ENCODE measurements at places on chromosomes 4 and X.

- no peak for DNase-seq
Observed at GRCh38 chr4:53195815-53196661, 169.8 kb downstream of the SCFD2 start.

DNA sequence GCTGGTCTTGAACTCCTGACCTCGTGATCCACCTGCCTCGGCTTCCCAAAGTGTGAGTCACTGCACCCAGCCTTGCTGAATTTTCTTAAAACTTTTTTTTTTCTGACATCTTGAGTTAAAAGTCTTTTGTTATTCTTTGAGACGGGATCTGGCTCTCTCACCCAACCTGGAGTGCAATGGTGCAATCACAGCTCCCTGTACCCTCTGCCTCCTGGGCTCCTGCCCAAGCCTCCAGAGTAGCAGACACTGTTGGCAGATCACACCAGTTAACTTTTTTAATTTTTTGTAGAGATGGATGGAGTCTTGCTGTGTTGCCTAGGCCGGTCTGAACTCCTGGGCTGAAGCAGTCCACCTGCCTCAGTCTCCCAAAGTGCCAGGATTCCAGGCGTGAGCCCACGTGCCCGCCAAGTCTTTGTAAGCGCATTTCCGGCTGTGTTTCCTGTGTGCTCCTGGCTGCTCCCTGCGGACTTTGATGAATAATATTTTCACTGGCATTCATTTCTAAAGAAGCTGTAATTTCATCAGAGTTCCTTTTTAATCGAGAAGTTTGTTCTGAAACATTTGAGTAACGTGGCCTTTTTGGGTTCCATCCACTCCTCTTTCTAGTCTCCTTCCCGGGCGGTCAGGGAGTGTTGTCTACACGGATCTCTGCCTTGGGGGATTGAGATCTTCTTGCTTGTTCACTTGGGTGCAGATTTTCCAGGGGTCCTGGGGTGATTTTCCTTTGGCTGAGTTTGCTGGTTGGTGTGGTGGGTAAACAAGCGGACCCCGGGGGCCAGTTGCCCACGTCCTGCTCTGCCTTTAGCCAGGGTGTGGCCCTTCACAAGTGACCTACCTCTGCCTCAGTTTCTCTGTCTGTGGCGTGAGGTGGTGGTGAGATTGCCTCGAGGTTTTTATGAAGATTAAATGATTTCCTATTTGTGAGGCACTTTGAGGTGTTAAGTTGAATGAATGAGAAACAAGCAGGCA is 44.4 kb downstream of the PCGF3 start:
- DNase-seq, result peak; percentile 64

DNA sequence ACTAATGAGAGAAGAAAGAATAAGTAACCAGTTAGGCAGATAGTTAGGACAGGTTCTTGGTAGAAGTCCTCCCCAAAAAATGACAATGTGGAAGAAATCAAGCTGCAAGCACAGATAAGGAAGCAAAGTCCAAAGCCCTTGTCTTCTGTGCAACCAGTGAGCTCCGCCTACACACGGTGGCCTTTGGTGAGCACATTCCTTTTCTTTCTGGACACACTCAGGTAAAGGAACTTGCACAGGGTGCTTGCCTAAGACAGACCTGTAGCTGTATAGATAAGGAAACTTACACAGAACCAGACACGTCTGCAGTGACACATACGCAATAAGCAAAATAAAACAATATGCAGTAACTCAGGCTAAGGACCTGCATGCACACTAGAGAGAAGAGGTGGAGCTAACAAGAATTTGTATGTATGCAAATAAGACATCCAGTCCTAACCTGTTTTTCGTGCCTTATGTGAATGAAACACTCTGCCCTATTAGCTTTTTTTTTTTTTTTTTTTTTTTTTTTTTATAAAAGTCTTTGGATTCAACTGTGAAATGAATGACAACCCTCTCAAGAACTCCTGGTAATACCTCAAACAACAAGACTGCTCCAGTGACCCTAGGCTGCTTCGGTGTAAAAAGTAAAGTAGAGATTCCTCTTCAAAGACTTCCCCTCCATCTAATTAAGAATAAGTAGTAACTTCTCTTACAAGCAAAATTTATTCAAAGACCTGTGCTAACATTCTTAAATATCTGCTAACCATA is 48.8 kb downstream of the UGT2B10 start:
- DNase-seq, result no peak

GRCh38 chr4:39486221-39486804 is 27.5 kb downstream of the LIAS start:
- DNase-seq, result no peak

DNA sequence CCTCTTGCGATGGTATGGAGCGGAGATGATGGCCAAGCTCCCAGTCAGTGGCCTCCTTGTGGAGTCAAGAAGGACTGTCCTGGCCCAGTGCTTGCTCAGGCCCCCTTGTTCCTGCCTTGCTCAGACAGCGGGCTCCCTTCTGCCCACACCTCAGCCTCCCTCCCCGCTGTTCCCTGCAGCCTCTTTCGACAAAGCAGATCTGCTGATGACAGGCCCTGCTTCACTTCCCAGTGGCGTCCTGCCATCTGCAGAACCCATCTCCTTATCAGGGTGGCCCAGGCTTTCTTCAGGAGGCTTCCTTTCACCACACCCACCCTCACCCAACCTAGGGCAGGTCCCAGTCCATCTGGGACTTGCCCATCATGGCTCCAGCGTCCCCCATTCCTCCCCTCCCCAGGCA is 80.0 kb downstream of the CLDN34 start:
- DNase-seq, result no peak

GRCh38 chr4:186861317-186861716 is 137.7 kb upstream of the FAT1 start:
- no peak for DNase-seq

DNA sequence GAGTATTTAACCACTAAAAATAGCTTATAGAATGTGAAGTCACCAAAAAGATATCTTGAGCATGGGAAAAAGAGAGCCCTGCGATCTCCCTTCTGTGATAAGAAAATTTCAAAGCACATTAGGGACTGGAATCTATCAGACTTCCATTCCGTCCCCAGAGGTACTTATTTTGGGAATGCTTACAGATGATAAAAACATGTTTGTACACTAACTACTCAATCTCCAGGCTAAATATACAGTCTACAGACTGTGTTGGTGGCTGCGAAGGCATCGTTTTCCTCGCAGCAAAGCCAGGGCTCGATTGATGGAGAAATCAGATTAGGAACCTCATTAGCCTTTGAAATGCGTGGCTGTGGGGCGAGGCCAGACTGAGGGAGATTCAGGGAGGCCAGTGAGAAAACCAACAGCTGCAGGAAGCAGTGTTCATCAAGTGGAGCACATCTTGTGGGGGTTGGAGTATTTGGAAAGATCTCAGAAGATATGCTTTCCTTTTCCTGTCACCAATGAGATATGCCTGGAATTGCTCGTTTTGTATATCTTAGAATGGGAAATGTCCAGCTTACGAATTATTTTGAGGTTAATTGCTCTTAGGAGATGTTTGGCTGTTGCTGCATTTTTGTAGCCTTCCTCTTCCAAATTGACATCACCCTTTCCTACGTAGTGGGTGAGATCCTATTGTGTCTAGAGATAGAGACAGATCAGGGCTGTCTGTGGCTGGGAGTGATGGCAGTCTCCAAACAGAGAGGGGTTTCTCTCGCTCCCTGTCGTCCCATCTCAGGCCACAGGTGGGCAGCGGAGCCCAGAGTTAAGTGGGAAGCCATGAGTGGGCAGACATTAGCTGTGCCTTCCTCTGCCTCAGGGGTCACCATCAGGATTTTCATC is 224.9 kb upstream of the FAT1 start:
- peak; percentile 75 for DNase-seq

GRCh38 chr4:8314691-8315255 is 45.2 kb downstream of the HTRA3 start:
- no peak for DNase-seq
